HEK293T (cell line): ENCODE measurements at places on chromosomes 2 and 18.

DNA sequence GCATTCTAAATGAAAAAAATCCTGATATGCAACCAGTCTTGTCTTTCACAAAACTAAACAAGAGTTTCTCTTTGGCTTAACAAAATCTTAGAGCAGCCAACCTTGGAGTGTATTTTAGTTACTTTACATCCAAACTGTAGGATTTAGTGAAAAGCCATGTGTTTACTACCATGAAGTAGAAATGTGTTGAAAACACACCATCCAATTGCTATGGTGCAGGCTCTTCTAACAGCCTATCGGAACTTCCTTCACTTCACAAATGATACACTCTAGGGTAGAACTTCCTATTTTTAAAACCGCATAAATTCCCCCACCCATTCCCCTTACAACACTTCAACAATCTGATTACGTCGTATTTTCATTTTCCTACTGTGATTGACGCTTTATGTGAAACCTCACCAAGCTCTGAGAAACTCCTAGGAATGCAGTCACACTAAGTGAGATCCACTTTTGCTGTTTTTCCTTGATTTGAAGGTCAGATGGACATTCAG, 74.4 kb upstream of the MAP4K4 start:
- no peak for DNase-seq

DNA sequence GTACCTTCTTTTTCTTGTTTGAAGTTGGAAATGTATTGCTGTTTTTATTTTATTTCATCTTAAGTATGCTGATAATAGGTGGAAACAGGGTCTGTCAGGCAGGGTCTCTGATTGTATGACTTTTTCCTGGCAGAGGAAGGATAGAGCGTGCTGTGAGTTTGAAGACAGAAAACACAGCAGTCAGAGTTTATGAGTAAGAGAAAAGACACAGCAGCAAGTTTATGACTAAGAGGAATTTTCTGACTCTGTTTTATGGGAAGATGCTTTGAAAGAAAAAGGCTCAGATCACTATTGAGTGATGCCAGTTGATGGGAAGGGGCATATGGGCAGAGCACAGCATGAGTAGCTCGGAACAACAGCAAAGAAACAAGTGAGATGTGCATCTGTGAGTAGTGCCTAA, 379.1 kb downstream of the MEIS1 start:
- DNase-seq, result no peak

GRCh38 chr2:128879161-128879560, 560.5 kb upstream of the HS6ST1 start:
- DNase-seq, result no peak

DNA sequence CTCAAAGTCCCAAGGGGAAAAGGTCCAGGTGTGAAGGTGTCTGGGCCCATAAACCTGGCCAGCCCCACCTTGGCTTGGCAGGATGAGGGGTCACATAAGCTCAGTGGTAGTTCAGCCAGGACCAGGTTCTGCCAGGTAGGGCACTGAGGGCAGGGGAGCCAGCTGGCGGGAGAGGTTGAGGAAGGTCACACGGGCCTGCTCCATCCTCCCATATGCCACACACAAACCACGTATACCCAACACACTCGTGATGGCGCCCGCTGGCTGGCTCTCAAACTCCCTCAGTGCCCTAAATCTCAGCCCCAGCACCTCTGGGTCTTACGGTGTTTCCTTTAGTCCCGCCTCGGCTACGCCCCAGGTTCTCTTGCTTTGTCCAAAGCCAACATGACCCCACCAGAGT, 160.5 kb downstream of the ZFP36L2 start:
- DNase-seq, result no peak

DNA sequence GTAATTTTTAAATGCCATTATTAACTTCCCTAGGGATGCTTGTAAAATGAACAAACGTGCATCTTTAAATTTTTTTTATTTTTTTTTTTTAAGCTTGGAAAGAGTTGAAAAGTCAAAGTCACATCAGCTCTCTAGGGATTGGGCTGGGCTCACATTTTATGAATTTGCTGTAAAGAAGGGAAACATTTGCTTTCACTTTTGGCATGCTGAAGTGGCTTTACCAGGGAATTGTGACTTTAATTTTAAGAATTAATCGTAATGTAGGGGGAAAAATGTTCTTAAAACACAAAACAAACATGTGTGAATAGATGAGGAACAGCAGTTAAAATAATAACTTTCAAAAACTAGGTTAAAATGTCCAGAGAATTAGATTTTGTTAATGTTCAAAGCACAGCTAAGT, 123.0 kb downstream of the AGAP1 start:
- DNase-seq, result no peak

GRCh38 chr2:230434677-230435324, 18.8 kb downstream of the SP100 start:
- no peak for DNase-seq

- DNase-seq, result no peak
These were observed 179.8 kb upstream of the EPAS1 start for GRCh38 chr2:46117379-46117778.

DNA sequence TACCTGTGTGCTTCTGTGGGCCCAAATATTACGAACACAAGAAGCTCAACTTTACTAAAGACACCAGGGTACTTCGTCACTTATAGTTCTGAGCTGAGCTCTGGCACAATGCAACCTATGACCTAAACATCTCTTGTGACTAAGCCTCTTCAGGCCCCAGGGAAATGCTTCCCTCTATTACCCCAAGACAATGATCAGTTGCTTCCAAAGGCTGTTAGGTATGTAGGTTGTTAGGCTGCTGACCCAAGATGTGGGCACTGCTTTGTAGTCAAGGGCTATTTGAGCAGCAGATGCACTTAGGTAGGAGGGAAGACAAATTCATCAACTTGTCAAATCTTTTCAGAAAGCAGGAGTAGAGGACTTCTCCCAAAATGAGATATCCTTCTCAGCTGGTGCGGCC, 640.1 kb downstream of the EPHA4 start:
- DNase-seq, result no peak

- DNase-seq, result no peak
These were observed 829.2 kb downstream of the ERBB4 start for GRCh38 chr2:211709389-211709788.

GRCh38 chr18:3624935-3625741, 175.2 kb downstream of the TGIF1 start:
- DNase-seq, result no peak

DNA sequence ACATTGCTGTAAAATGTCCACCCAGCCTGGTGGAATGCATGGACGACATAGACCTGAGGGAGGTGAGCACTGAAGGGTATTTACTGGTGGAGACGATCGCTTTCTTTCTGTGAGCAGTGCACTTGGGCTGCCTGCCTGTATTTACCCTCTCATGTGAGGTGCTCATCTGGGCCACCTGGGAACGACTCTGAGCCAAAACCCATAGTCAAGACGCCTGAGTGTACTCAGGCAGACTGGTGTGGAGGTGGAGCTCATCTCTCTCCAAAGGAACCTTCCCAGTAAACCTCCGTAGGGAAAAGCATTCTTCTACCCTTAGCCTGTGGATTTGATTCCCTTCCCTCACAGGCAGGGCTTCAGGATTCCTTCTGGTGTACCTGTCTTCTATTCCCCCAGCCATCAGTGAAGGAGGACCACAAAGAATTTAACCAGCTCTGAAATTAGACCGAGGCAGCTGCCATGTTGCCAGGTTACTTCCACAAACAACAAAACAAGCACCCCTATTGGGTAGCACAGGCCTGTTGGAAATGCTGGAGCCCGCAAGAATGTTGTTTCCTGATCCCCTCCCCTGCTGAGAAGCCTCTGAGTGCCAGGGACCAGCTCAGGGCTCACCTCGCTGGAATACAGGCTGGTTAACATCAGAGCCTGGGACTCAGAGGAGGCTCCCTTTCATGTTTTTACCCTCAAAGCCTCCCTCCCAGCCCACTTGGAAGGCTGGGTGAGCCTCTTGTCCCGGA, 47.5 kb upstream of the TXNDC2 start:
- DNase-seq, result no peak

GRCh38 chr2:19800796-19801195, 101.0 kb downstream of the TTC32 start:
- no peak for DNase-seq

- no peak for DNase-seq
These were observed 3.3 kb downstream of the GPR39 start for GRCh38 chr2:132419941-132420340.

GRCh38 chr2:139031722-139032121, 251.5 kb upstream of the NXPH2 start:
- peak; percentile 31 for DNase-seq

GRCh38 chr2:45860136-45861121, 209.0 kb downstream of the PRKCE start:
- no peak for DNase-seq
